Activated T-helper 1 cell treated with anti-CD3 and anti-CD28 coated beads, Interleukin-12 subunit alpha, Interleukin-12 subunit beta, Interleukin-2, Interleukin-4 antibody, amounts not matched to agents 30 ng/mL and 10 ng/mL and 1 ng/mL, durations not matched to agents 14 hours and 24 hours and 36 hours (primary cell): ENCODE measurements at places on chromosomes 3 and 15. TPM values are rescaled to one million over a fixed set of nuclear protein-coding genes. Genes with fewer than 3 reads are reported as not detected.

SLC6A1 gene
- not detected in 2 replicates for total RNA-seq

ARHGAP31 gene
- total RNA-seq = 7.5 and 8.0 TPM in 2 replicates

COX17 gene
- total RNA-seq = 62.2 and 70.7 TPM in 2 replicates

DOCK3 gene
- total RNA-seq = 1.5 and 1.6 TPM in 2 replicates

SLC35G2 gene
- total RNA-seq = 2.6 and 3.0 TPM in 2 replicates
